ENCODE measurements at places on chromosomes 7 and 10.

- no peak for DNase-seq
Observed at GRCh38 chr7:147858421-147858820, 732.1 kb upstream of the C7orf33 start.

GRCh38 chr10:35382096-35382495, 45.8 kb downstream of the CCNY start:
- no peak for DNase-seq

- DNase-seq = no peak
Observed at GRCh38 chr10:48638158-48638557, 33.3 kb upstream of the ARHGAP22 start.

DNA sequence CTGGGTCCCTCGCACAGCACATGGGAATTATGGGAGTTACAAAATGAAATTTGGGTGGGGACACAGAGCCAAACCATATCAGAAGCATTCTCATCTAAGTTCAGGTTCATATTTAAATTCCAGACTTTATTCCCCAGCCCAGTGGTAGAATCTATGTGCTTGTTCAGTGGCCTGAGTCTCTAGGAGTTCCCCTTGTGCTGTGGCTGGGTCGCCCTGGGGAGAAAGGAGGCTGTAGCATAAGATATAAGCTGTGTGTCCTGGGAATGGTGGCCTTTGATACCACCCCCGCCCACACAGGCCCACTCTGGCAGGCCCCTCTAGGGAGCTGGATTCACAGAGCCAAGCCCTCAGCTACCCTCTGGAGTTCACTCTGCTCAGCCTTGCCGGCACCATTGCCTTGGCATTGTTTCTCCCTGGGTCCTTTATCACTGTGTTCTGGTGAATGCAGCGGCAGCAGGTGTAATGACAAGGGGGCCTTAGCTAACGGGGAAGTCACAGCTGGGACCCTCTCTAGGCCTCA, 64.2 kb downstream of the MINDY4 start:
- DNase-seq = no peak

- no peak for DNase-seq
Observed at GRCh38 chr7:101944611-101945010, 127.2 kb downstream of the CUX1 start.

DNA sequence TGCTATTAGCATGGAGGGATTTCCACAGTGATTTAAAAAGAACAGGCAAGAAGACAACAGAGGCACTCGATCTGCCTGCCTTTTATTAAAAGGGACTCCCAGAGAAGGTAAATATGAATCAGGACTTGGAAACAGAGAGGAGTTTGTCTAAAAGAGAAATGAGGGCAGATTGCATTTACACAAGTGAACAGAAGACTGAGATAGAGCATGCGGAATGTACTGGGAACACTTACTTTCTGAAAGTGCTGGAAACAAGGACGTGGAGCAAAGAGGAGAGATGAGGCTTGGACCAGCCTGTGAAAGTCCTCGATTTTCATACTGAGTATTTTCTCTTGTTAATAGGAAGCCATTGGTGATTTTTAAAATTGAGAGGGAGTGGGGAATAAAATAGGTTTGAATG, 35.7 kb downstream of the MEOX2 start:
- no peak for DNase-seq

GRCh38 chr10:100683545-100684300, 61.7 kb upstream of the PAX2 start:
- no peak for DNase-seq

GRCh38 chr7:38584443-38585210, 46.5 kb downstream of the AMPH start:
- no peak for DNase-seq

GRCh38 chr7:91557789-91558404, 293.7 kb downstream of the FZD1 start:
- DNase-seq = no peak

DNA sequence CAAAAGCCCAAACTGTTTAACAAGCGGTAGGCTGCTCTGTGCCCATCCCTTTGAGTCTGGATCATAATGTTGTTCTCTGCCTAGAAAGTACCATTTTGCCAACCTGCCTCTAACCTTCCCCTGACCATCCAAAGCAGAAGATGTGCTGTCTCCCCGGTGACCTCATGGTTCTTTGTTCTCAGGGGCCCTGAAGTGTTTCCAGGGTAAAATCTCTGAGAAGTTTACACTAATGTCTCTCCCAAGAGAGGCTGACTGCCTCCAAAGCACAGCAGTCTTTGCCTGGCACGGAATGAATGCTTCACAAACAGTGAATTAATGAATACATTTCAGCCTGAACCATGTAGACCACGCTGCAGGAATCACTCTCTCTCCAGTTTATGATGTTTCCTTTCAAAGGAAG, 523.8 kb upstream of the CELF2 start:
- DNase-seq = no peak

GRCh38 chr7:116354171-116354545, 143.8 kb downstream of the TES start:
- DNase-seq = no peak

GRCh38 chr7:26151096-26151495, 902 bp upstream of the NFE2L3 start:
- no peak for DNase-seq

DNA sequence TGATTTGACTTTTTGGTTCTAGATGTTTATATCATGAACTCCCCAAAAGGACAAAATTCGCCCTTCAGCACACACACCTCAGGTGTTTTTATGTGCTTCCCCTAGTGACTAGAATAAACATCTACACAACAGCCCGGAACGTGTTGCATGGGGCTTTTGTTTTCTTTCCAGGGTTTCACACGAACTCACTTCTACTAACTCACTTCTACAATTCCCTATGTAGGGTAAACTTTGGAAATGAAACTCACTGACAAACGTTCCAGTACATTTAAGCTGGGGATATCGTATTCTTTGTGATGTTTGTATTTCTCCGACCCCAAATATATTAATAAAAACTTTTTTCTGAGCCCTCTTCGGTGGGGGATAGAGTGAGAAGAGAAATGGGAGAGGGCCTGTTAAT, 1.4 kb downstream of the TRA2A start:
- peak; percentile 30 for DNase-seq

- DNase-seq = peak; percentile 54
Observed at GRCh38 chr10:79047875-79048638, 20.7 kb upstream of the ZMIZ1 start.

GRCh38 chr10:22609719-22610465, 104.5 kb downstream of the PIP4K2A start:
- DNase-seq = no peak

Data from stimulated activated CD4-positive, alpha-beta T cell treated with anti-CD3 and anti-CD28 coated beads, Interleukin-4, amount 100 ng/mL, for 24 hours (primary cell).